Activated CD8-positive, alpha-beta T cell treated with anti-CD3 and anti-CD28 coated beads, Interleukin-2, amount 10 ng/mL, durations not matched to agents 7 days and 5 days (primary cell): ENCODE measurements at places on chromosomes 5 and 9.

- DNase-seq = no peak
Measured at GRCh38 chr9:81047280-81047679, 642.1 kb downstream of the TLE1 start.

GRCh38 chr5:107514305-107514704, 156.4 kb downstream of the EFNA5 start:
- no peak for DNase-seq

DNA sequence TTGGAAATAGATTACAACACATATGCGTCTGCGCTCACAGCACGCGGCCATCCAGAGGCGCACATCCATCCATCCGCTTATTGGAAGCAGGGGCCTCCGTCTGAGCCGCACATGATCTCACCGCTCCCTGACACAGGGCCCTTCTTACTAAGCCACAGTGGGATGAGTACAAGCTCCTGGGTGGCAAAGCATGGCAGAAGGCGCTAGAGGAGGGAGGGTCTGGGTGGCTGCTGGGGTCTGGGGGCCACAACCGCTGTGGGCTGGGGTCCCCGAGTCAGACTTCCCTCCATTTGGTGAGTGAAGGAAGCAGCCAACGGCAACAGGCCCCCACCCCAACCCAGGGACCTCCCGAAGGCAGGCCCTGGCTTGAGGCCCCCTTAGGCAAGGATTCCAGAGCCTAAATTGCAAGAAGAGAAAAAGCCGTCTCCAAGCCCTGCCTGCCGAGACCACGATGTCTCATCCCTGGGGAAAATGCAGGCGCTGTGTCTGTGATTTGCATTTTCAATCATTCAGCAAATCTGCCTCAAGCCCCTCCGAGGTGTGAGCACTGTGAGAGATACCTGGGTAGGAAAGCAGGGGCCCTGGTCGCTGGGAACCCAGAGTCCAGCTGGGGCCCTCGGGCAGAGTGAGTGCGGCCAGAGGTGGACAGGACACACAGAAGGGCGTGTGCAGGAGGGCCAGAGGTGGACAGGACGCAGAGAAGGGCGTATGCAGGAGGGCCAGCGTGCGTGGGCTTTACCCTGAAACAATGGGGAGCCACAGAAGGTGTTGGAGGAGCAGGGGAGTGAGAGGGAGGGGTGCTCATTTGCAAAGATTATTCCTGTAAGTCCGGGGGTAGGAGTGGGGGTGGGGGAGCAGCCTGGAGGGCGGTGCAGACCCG, 135.7 kb downstream of the OLFM1 start:
- no peak for DNase-seq

DNA sequence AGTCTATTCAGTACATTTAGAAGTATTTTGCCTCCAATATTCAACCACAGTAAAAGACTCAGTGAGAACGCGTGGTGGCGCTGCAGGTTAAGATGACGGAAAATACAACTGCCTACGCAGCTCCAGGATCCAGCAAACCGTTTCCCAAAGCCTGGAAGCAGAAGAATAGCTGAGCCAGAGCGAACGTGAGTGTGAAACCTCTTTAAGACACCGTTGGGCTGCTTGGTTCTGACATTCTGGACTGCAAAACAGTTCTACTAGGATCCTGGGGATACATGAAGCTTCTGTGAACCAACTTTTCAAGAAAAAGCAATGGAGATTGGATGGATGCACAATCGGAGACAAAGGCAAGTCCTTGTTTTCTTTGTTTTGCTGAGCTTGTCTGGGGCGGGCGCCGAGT, at the start of gene PCDHB16:
Gene PCDHB16 (plus strand): TSS at position 140 of the 400 bp plus-strand sequence. CDS start 173 bp downstream, at position 313.
- no peak for DNase-seq

DNA sequence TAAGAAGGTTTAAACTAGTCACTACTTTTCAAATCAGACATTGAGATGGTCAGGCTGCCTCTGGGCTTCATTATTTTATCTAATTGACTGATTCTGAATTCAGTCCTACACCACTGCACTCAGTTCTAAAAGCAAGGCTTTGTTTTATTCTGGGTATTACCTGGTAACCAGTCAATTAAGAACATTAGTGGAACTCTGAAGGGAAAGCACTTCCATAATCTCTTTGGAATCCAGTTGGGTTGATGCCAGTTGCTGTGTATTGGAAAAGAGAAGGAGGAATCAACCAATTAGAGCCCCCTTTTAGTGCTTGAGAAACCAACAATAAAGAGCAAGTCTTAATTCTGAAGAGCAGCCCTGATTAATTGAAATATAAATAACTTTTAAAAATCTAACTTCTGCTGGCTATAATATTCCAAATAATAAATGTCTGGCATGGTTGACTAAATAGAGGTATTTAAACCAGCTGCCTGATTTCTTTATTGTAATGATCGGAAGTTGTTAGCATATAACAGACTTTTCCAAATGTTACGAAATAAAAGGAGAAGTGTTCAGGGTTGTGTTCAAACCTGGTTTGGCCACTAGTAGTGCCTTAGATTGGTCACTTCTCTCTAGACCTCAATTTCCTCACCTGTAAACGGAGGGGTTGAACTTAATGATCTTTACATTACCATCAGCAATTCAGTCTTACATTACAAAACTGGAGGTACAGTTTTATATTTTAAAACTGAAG, 32.0 kb downstream of the CPEB4 start:
- no peak for DNase-seq

DNA sequence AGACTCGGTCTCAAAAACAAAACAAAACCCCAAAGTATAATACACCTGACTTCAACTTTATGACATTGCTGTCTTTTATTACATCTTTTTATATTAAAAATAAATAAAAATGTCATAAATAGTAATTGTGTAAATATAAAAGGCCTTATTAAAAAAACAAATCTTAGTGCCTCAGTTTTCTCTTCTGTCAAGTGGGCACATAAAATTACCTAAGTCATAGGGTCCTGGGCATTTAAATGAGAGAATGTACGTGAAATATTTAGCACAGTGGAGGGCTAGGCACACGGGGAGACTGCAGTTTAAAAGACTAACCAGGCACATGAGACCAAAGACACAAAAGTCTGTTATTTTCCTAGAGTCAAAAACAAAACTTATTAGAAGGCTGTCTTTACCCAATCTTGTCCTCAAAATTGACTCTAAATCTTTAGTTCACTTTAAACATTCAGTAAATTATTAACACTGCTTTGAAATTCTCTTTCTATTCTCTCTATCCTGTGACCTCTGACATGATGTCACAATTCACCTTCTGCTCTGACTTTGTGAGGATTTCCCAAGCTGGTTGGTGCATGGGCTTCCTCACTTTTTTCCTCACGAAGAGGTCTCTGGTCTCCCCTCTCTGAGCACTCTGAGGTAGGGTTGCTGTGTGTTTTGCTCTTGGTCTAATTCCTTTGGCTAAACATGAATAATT, 2.5 kb upstream of the RNF14 start:
- DNase-seq = no peak

DNA sequence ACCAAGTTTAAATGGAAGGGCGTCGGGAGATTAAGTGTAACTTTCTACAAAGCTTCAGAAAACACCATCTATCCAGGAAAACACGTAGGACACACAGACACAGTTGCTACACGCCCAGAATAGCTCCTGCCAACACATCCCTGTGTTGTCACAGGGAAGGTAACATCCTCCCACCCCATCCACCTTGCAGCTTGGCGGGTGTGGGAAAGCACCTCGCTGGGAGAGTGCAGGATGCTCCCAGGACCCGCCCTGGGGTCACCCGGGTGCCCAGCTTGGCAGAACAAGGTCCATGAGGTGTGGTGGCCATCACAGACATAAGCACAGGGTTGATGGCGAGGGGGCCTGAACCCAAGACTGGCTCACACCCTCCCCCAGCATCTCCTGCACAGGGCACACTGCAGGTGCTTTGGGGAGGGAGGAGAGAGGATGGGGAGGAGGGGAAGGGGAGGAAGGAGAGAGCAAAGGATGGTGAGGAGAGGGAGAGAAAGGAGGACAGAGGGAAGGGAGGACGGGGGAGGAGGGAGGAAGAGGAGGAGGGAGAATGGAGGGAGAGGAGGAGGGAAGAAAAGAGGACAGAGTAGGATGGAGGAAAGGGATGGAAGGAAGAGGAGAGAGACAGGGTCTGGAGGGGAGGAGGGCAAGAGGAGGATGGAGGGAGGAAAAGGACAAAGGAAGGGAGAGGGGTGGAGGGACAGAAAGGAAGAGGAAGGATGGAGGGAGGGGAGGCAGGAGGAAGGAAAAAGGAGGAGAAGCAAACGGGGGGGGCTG, 37.2 kb downstream of the GOLM1 start:
- DNase-seq = no peak

DNA sequence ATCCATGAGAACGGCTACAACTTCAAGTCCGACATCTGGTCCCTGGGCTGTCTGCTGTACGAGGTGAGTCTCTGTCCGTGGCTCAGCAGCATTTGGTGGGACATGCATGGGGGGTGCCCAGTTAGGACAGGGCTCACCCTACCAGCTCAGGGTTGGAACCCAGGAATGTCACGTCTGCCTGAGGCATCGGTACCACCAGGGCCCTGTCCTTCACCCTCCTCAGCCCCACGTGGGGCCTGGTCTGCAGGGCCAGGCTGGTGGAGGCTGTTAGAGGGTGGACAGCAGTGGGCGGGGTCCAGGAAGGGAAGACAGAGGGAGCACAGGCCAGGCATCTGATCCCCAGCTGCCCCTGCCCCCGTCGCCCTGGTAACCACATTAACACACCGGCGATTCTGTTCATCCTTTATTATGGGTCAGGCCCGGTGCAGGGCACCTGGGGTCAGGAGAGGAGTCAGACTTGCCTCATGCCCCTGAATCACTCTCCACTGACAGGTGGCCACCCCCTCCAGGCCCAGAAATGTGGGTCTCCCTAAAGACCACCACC, 75.6 kb downstream of the PSMB7 start:
- DNase-seq = no peak

DNA sequence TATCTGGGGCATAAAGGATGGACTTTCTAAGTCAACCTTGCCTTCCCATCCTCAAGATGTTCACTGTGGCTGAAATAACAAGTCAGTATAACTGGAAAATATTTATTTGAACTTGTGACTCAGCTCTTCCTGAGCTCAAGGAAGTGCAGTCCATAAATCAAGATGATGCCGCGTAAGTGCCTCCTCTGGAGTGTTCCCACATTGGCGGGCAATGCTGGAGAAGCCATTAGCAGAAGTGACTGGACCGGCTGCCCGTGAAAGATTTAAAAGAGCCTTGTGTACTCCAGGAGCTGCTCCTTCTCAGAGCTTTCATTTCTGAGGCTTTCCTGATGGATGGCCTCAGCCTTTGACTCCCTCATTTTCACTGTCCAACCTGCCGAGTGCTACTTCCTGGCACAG, 17.4 kb downstream of the TMOD1 start:
- DNase-seq = no peak

GRCh38 chr5:1199649-1200494, 1.5 kb upstream of the SLC6A19 start:
- DNase-seq = peak; percentile 27

DNA sequence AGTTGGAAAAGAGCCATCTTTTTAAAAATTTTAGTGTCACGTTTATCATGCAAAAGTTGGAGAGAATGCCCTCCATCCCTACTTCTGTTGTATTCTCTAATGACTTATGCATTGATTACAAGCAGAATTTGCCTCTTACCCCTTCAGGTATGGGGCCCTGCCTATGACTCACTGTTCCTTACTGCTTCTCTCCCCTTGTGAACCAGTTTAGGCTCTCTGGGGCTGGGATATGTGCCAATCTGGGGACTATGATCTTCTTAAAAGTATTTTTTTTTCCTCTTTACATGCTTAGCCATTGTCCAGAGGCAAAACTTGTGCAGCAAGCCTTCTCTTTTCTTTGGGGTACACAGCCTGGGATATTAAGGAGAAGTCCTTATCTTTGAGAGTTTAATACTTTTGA, 37.4 kb downstream of the CAMK4 start:
- no peak for DNase-seq

- DNase-seq = no peak
Measured at GRCh38 chr9:71955300-71955915, 44.0 kb downstream of the C9orf85 start.

- no peak for DNase-seq
Measured at GRCh38 chr5:132232465-132232864, 4.8 kb upstream of the P4HA2 start.

DNA sequence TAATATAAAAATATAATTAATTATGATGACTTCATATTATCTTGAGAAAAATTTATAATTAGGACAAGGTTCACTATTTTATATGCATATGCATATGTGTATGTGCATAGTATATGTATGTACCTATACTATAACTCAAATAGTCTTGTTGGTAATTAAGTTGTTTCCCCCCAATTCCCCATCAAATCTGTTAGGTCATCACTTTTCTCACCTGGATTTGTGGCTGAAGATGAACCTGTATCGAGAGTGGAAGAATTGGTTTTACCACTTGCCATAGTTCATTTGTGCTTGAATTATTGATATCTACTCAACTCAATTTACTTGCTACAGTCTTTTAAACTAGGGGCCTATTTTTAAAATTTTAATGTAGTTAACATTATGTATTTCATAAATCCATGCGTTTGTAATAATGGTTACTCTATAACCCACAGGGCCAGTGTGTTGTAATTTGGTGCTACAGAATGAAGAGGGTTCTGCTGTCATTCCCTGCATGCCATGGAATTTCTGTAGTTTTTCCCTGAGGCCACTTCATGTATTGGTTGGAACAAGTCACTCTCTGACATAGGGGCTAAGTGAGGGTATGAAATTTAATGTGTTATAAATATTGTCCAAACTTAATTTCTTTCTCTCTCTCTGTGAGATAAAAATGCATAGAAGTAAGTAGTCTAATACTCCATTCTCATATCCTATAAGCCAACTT, 74.9 kb downstream of the TAF11L14 start:
- DNase-seq = no peak

GRCh38 chr5:132426525-132427138, 57.1 kb downstream of the SLC22A5 start:
- peak; percentile 85 for DNase-seq

- DNase-seq = no peak
Measured at GRCh38 chr5:173016598-173017046, 33.1 kb downstream of the ATP6V0E1 start.

GRCh38 chr9:95085861-95086563, 231.5 kb downstream of the FANCC start:
- DNase-seq = no peak

- no peak for DNase-seq
Measured at GRCh38 chr5:107557051-107557658, 113.6 kb downstream of the EFNA5 start.

GRCh38 chr9:118003240-118003639, 299.0 kb downstream of the TLR4 start:
- no peak for DNase-seq

DNA sequence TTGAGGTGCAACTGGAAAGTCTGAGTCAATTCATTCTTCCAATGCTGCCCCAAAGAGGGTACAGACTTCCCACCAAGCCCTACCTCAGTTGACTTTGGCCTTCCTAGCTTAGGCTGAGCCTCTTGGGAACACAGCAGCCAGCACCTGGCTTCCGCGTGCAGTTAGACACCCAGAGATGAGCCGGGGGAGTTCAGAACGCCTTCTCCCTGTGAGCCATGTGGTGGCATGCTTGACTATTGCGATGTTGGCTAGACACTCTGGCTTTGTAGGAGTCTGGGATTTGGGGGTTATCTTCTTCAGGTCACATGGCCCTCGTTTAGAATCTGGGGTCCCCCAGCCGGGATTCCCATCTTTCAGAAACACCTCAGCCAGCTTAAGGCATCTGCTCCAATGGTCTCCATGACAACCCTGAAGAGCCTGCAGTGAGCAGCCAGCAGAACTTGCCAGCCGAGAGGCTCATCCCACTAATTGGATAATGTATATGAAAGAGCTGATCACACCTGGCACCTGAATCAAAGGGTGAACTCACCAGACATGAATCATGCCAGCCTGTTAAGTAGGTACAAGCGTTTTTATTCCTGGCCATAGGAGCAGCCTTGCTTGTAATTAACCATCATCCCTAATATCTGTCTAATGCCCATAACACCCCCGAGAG, 167.5 kb downstream of the SYK start:
- no peak for DNase-seq
